GM23338 (cell line): ENCODE measurements at places on chromosomes 3 and 15.

DNA sequence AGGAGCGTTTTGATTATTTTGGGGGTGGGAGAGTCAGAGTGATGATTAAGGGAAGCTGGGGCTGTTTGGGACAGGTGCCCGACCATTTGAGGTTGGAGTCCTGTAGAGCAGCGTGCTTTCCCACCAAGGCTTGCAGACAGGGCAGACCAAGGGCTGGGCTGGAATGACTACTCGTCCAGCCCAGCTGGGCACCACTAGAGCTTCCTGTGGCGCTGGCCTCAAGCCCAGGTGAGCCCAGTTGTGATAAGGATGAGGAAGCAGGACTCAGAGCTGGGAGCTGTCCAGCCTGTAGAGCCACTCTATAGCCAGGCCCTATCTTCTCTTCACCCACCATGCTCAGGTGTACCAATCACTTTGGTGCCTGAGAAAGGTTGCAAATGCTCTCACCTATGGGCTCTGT is 75.8 kb upstream of the ACAN start:
- no peak for DNase-seq

DNA sequence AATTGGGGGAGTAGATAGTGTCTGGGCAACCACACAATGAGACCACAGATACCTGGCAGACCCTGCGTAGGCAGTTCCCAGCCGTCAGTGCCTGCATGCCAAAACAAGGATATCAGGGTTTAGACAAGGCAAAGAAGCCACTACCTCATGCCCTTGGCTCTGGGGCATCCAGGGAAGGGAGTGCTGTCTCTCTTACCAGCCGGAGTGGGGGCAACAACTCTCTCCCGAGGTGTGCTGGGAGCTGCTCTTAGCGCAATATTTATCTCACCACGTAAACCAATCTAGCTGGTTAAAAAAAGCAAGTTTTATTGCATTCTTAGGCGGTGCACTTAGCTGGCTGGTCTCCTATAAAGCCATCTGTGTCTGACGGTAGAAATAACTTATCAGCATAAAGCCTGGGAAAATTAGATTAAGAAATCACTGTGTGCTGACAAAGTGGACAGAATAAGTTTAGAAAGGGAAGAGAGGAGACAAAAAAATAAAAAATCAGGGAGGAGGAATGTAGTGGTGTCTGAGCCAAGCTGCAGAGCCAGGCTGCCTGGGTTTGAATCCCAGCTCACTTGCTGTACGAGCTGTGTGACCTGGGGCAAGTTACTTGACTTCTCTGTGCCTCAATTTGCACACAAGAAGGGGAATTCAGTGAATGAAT is 273.2 kb downstream of the PDZRN3 start:
- DNase-seq, result no peak

- no peak for DNase-seq
Observed at GRCh38 chr3:166957121-166957520, 423.0 kb downstream of the ZBBX start.

- DNase-seq, result no peak
Observed at GRCh38 chr3:183274609-183275008, 21.6 kb downstream of the B3GNT5 start.

DNA sequence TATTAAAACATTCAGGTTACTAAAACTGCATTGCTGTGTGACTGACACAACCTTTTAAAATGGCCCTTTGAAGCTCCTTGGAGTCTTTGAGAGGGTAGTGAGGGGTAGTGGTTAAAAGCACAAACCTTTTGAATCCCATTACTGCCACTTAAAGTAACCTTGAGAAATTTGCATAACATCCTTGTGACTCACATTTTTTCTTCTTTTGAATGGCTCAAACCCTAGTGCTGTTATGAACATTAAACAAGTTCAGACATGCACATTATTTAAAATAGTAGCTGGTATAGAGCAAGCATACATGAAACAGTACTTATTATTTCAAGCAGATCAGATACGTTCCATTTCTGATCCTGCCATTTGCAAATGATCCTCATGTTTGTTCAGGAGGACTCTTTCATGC is 3.7 kb upstream of the CLDN1 start:
- DNase-seq, result peak; percentile 22

DNA sequence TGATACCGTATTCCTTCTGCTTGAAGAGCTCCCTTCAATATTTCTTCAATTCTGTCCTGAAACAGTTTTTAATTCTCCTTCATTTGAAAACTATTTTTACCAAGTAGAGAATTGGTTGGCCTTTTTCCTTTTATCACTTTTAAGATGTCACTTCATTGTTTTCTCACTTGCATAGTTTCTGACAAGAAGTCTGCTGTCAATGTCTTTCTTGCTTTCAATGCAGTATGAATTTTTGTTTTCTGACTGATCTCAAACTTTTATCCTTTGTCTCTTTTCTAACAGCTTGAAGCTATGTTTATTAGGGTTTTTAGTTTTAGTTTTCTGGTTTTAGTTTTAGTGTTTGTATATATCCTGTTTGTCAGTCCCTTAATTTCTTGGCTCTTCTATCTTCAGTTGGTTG is 364.8 kb upstream of the TPRG1 start:
- peak; percentile 9 for DNase-seq

- DNase-seq, result no peak
Observed at GRCh38 chr3:168024537-168024941, 71.2 kb downstream of the GOLIM4 start.

GRCh38 chr3:153693207-153693606 is 428.0 kb upstream of the ARHGEF26 start:
- no peak for DNase-seq

DNA sequence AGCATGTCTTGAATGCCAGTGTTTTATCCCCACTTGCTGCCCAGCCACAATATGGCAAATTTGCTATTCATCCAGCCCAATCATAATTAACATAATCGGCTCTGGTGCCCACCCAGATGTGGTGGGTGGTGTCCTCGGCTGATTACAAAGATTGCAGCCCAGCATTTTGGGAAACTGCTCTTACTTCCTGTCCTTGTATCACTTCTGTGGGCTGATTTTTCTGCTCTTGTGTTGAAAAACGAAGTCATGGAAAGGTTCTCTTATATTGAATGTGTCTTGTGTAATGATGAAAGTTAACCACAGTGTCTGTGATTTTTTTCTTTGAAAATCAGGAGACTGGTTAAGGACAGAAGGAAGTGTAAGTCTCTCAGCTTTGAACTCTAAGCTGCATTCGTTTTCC is 141.7 kb downstream of the CACNA2D3 start:
- no peak for DNase-seq
